ENCODE measurements at places on chromosomes 1 and 21.

DNA sequence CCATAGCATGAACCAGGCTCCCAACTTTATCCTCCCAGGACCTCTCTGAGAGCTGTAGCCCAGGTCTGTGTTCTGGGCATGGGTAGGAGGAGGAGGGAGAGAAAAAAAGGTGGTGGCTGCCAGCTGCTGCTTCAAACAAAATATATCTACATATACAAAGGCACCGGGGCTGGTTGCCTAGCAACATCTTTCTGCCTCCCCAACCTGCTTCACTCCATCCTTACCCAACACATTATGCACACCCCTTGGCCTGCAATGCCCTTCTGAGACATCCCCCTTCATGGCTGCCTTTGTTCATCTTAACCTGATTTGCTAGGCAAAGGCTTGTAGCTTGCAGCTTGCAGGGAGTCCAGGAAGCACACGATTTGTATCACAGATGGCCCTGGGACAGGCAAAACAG is 27.2 kb upstream of the ATP1A1 start:
- no peak for DNase-seq

GRCh38 chr1:168256164-168256563 is 24.5 kb upstream of the TBX19 start:
- DNase-seq, result no peak

- DNase-seq, result no peak
Measured at GRCh38 chr1:198701766-198702539, 63.1 kb downstream of the PTPRC start.

- DNase-seq, result no peak
Measured at GRCh38 chr21:45991606-45992300, 10.2 kb downstream of the COL6A1 start.

- DNase-seq, result no peak
Measured at GRCh38 chr21:34653522-34653921, 15.3 kb upstream of the CLIC6 start.

GRCh38 chr21:29072873-29073221 is 601 bp downstream of the CCT8 start:
- DNase-seq, result no peak

DNA sequence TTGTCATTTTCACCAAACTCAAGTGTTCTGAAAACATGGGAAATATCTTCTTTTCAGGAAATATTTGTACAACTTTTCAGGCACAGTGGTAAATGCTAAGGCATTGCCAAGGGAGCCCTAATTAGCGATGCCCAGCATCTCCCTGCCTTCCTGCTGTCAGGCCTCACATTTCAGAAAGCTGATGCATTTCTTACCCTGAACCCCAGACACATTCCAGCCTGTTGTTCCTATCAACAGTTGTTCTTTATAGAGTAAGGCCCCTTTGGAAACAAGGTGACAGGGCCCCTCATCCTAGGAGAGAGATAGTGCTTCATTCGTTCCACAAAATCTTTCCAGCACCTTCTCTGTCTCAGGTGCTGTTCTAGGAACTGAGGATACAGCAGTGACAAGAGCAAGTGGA is 135.9 kb upstream of the COA6 start:
- DNase-seq, result no peak

Measured in nephron progenitor cell (in vitro differentiated cells).